Body of pancreas (tissue), 4 donors: ENCODE measurements at places on chromosomes 7 and 10.

DNA sequence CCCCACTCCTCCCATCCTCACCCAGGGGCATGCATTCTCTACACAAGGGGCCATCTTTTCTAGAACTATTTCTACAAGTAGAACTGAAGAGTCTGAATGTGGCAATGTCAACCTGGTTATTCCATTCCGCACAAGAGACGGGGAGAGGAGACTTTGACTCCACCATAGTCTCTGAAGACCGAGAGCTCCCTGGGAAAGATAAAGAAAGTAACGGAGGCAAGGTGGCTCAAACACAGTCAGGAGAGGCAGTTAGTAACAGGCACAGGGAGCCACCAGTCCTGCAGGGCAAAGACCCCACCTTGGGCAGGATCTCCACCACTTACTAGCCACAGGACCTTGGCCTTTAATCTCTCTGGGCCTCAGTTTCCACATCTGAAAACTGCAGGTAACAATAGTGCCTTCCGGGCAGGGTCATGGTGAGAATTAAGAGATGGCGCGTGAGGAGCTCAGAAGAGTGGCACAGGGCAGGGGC is 100.3 kb downstream of the TNS3 start:
- no peak for DNase-seq

DNA sequence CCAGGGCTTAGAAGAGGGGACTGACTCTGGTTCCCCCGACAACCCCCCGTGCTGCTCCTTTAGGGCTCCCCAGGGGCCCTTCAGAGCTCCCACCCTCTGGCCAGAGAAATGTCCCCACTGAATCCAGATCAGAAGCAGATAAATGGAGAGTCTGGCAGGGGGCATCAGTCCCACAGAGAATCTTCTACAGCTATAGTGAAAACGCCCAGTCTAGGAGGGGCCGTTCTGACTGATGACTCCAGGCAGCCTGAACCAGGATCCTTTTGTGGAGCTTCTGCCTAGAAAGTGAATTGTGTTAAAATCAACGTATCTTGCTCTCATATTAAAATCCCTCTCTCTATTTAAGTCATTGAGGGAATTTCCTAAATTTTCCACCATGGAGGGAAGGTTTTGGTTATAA is 471.4 kb downstream of the LRMDA start:
- DNase-seq, result no peak

- DNase-seq, result no peak
These were observed 62.6 kb downstream of the ASB13 start for GRCh38 chr10:5603848-5604170.

DNA sequence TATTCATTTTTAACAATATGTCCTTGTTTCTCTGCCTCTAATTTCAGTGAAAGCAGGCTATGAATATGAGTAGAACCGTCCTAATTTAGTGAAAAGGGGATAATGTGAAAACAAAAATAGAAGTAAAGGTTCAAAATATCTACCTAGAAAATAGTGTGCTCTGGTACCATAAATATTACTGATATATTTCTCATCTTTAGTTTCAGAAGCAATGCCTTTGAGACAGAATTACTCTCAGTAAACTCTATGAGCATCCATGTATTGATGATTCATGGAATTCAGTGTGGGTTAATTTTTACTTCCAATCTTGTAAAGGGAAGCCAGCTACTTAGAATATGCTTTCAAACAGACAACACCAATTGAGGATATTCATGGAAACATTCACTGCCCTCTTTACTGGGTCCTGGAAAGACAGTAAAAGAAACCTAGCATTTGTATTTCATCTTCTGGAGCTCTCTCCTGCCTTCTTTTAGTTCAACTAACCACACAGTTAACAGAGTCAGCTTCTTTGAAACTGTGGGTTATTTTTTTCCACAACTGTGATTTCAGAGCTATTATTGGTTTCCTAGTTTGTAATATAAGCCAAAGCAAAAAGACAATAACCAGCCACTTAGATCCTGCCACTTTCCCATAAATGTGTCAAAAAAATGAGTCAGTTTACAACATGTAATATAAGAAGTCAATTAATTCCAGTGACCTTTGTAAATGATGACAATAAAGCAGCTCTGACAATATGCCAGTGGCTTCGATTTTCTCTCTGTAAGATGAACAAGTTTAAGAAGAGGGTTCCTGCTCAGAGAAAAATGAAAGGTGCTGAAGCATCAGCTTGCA is 1.7 kb downstream of the LRRN3 start:
- no peak for DNase-seq

DNA sequence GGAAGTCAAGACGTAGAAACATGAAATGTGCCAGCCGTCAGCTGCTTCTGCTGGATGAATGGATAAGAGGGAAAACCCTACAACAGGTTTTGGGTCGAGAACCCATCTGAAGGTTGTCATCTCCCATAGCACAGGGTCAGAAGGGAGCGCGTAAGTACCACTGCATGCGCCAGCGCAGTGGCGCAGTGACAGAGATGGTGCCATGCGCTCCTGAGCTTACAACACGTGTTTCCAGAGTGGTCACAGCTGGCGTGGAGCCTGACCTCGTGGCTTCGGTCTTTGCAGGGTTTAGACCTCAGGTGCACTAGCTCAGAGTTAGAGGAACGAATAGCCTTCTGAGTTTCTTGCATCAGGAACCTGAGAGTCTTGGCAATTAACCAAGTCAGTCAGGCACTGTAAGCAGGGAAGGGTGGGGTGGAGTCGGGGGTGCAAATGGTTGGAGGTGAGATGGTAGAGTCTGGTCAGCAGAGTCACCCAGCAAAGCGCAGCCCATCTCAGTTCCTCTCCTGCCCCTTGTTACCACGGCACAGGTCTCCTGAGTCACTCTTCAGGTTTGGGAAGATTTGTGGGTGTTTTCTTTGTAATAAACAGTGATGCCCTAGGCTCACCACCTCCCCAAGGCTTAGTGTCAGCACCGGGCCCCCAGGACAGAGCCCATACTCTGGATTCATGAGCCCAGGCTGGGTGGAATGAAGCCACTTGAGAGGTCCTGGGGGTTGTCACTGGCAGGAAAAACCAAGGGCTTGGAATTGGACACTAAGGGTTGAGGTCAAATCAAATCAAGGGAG is 84.1 kb upstream of the PPIF start:
- no peak for DNase-seq

- DNase-seq, result no peak
These were observed 19.6 kb downstream of the ABI1 start for GRCh38 chr10:26840938-26841732.

DNA sequence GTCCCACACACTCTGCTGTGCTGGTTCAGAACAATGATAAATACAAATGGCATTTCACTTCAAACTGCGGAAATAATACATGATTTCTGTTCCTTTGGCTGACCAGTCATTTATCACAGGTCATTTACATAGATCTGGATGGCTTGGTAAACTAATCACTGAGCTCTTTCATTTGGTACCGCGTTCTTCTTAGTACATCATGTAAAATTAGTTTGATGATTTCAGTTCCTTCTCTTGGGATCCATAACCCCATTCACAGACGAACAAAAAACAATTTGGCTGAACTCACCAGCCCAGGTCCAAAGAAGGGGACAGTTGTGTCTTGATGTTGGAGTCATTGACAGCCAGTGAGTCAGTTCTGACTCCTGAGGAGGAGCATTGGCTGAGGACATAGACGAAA is 689.8 kb downstream of the INHBA start:
- no peak for DNase-seq
